ENCODE measurements at places on chromosomes 3 and 15.

GRCh38 chr3:179734497-179735281, 81.8 kb downstream of the USP13 start:
- DNase-seq, result no peak

- DNase-seq, result no peak
Observed at GRCh38 chr15:74229686-74230085, 6.4 kb upstream of the CCDC33 start.

GRCh38 chr3:57068437-57069089, 8.1 kb downstream of the SPATA12 start:
- peak; percentile 82 for DNase-seq

DNA sequence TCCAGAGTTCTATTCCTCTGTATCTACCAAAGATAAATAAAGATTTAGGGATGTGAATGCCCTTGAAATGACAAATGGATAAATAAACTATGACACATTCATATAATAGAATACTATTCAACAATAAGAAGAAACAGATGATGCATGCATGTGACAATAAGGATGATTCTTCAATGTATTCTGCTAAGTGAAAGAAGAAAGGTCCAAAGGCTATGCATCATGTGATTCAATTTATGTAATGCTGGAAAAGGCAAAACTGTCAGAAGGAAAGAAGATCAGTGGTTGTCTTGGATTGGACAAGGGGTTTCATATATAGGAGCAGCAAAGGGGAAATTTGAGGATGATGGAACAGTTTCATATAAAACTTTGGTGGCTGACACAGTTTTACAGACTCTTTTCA, 32.6 kb upstream of the CHRNA7 start:
- DNase-seq, result no peak

DNA sequence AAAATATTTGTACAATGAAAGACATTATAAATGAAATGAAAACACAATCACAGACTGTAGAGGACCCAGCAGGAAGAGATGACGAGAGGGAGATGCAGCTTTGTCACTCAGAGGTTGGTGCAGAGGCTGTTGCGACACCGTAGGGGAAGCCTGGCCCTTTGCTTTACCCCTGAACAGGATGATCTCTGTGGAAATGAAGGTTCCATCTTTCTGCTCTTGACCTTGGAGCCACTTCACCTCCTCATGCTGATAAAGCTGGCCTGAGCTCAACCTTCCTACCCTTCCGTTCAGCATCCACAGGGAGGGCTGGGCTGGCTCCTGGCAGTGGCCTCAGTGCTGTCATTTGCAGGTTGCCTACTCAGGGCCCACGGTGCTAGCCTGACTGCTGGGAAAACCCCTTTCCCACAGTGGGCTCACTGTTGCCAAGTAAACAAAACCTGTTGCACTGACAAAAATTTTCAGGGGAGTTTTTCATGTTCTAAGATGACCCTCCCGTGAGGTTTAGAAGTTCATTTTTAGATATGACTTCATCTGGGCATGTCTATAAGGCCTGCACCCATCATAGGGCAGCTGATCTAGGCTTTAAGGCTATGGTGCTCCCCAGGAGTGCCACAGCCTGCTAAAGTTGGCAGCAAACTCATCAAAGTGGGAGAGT, 3.0 kb upstream of the CD80 start:
- no peak for DNase-seq

GRCh38 chr15:57527382-57528091, 64.2 kb upstream of the MYZAP start:
- peak; percentile 96 for DNase-seq

DNA sequence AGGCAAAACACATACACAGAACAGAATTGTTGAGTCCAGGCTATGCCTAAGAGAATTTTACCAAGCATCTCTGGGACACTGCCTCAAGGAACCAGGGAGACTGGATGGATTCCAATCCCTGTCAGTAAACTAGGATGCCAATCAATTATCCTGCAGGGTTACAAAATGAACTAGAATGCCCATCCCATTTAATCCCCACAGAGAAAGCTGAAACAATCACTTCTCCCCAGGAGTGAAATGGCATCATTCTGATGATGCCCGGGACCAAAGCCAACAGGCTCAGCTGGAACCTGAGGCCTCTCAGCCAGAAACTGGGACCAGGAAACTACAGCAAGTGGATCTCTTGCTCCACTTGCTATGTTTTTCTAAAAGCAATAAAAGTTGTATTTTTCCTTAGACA, 130.0 kb upstream of the TJP1 start:
- DNase-seq, result peak; percentile 41

- no peak for DNase-seq
Observed at GRCh38 chr15:63353887-63354286, 27.8 kb downstream of the CA12 start.

- DNase-seq, result peak; percentile 73
Observed at GRCh38 chr3:13308380-13308801, 111.7 kb downstream of the NUP210 start.

GRCh38 chr15:68500363-68501258, 68.6 kb upstream of the ITGA11 start:
- DNase-seq, result no peak

GRCh38 chr15:100038736-100039135, 303.0 kb downstream of the ADAMTS17 start:
- DNase-seq, result no peak

- DNase-seq, result no peak
Observed at GRCh38 chr3:9147215-9147895, 102.1 kb downstream of the SRGAP3 start.

DNA sequence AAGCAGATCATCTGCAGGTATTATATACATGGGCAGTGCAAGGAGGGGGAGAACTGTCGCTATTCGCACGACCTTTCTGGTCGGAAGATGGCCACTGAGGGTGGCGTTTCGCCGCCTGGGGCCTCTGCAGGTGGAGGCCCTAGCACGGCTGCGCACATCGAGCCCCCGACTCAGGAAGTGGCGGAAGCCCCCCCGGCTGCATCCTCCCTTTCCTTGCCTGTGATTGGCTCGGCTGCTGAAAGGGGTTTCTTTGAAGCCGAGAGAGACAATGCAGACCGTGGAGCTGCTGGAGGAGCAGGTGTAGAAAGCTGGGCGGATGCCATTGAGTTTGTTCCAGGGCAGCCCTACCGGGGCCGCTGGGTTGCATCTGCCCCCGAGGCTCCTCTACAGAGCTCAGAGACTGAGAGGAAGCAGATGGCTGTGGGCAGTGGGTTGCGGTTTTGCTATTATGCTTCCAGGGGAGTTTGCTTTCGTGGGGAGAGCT, 639 bp downstream of the MKRN3 start:
- DNase-seq, result no peak

DNA sequence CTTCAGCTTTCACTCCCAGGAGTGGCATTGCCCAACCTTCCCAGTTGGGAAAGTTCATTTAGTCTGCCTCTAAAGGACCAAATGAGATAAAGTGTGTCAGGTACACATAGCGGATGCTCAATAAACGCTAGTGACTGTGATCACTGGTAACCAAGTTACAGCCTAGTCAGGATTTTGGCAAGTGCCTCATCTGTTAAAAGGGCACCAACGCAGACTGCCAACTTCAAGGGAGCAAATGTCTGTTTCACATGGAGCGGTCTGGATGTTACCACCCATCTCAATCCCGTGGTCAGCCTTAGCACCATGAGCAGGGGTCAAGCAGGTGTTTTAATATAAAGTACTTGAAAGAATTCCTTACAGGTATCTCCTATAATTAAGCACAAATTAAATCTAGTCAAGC, 22.7 kb downstream of the SLCO3A1 start:
- no peak for DNase-seq

DNA sequence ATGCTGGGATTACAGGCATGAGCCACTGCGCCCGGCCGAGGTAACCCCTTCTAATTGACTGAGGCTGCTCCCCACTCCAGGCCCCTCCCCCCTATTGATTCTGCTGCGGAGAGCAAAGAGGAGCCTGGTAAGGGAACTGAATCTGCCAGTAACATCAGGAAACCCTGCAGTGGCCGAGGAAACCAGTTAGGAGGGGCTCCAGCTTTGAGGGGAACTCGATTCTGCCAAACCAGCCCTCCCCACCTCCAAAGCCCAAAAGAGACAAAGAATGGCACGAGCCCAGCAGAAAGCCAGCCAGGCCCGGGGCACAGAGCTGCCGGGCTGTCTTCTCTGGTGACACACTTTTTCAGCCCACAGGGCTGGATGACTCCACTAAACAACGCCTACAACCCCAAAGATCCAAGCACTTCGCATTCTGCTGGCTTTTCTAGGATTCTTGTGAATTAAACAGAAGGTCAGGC, 15.0 kb upstream of the ACAD9 start:
- DNase-seq, result no peak

GRCh38 chr15:101608201-101608600, 44.0 kb downstream of the TM2D3 start:
- peak; percentile 14 for DNase-seq

DNA sequence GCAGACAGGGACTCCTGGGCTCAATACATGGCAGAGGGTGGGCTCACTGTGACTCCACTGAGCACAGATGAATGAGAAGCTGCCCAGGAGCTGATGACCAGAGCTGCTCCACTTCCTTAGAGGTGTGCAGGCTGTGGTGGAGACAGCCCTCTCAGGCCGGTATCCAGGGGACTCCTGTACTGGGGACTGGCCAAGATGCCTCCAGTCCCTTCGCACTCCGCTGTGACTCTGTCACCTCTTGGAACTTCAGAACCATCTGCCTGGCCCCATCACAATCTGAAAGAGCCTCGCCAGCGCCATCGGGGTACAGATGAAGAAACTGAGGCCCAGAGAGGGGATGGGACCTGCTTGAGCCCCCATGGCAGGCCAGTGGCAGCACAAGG, 111.2 kb downstream of the ETFA start:
- no peak for DNase-seq

DNA sequence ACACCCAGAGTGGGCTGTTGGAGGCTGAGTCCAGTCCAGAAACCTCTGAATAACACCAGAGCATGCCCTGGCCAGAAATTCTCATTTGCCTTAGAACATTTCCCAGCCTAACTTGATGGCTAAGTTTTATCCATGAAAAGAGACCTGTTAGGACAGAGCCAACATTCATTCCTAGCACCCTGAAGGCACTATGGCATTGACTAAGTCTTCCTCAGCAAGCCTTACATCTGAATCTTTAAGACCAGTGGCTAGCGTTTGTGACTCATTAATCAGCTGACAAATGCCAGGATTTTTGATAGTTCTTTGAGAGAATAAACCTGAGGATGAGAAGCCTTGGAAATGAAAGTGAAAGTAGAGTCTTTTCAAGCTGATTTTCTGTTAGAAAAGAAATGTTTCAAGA, 1087.1 kb upstream of the ALCAM start:
- DNase-seq, result peak; percentile 79

DNA sequence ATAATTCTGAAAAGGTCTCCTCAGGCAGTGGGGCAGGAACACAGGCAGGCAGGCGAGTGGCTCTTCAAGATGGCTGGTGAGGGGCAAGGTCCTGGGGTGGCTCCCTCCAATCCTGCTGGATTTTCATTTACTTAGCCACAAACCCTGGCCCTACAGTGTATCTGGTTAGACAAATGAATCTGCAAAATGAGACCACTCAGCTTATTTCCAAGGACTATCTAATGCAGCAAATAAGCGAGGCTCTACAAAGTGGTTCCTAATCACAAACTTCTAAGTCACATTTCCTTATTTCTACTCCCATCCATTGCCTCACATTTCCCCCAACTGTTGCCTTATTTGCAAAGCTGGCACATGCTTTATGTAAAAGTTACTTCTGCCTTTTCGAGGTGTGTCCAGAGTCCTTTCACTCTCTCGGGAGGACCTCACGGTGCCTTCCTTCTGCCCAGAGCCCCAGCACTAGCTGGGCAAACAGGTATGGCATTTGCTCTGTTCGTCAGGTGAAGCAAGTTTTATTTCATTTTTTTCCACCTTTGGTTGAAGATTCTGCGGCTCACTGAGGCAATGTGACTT, 40.5 kb downstream of the CCDC12 start:
- no peak for DNase-seq

GRCh38 chr3:9615003-9615628, 34.2 kb upstream of the MTMR14 start:
- no peak for DNase-seq

DNA sequence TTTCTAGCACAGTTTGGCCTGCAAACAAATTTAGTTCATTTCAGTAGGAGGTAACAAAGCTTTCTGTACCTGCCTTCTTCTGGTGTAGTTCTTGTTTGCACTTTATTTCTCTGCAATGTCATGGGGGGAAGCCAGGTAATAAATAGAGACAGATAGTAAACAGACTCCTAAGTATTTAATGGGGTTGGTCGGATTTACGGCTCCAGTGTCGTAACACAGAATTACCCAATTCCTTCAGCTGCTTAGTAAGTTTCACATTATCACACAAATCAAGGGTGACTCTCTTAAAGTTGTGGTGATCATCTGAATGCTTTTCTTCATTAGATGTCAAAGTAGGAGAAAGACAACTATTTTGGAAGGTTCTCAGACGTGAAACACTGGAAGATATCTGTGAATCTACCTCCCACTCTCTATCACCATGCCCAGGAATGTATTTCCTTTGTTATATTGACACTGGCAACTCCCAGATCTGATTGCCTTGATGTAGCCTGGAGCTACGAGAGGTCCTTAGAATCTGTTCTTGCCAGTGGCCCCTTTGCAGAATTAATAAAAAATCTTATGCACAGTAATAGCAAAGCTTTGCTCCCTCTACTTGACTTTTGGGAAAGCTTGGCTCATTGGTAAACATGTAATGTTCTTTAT, 25.0 kb upstream of the TMC3 start:
- peak; percentile 18 for DNase-seq

DNA sequence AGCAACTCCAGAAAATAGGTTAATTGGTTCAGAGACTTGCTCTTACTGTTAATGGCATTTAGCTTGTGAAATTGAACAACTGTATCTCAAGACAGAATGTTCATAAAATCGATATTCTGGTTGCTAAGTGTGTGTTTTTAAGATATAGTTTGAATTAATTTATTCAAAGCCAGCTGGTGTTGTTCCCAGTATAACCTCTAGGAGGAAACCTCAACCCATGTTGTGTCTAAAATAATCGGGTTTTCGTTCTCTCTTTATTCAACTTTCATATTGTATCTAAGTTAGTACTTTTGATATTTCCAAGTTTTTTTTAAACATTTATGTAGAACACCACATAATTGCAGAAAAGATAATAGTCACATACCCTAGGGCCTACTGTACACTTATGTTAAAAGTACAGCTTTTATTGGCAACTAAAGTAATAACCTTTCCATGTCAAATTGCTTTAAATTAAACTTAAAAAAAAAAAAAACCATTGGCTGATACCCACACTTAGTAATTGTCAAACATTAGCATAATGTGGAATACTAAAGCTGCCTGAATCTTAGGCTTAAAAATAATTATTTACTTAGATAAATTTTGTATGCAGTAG, 90.9 kb downstream of the SAMMSON start:
- DNase-seq, result peak; percentile 59

GRCh38 chr3:174640932-174641331, 218.2 kb upstream of the NAALADL2 start:
- no peak for DNase-seq
